ENCODE measurements at places on chromosomes 3 and 15. TPM values are rescaled to one million over a fixed set of nuclear protein-coding genes. Genes with fewer than 3 reads are reported as not detected.

The UCN2 gene
- not detected for total RNA-seq

The NAALADL2 gene
- 1.3 TPM for total RNA-seq

The AMT gene
- total RNA-seq: 9.9 TPM

The ADAMTSL3 gene
- total RNA-seq: not detected

DNA sequence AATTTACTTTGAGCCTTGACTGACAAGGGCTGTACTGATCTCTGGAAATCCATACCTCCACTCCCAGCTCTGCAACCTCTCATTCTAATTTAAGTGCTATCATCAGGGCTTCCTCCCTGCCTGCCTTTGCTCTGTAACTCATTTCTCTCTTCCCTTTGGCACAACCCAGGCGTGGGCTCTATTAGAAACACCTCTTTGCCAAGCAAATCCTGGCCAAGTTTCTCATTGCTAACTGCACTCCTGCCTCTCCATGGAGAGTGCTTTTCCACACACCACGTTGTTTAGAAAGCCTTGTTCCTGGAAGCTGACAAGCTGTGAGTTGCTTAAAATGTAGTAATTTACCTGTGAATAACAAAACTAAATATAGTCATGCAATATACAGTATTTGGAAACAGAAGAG, 20.1 kb upstream of the FSTL1 start:
- no peak for DNase-seq

DNA sequence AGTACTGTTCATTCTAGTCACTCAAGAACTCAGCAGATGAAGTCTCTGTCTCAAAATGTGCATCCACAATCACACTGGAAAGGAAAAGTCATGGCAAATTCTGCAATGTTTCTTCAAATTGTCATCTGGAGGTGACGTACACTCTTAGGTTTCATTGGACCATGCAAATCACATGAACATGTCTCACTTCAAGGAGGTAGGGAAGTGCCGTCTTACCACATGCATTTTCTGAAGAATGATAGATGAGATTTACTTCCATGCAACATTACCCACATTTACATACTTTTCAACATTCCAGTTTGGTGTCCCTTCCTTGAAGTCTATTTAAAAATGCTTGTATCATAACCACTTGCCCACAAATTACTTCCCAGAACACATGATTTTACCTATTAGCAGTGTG, 107.9 kb upstream of the SATB1 start:
- DNase-seq: no peak

GRCh38 chr3:37985637-37986320, 4.8 kb upstream of the VILL start:
- DNase-seq: no peak
